ENCODE measurements at places on chromosomes 12 and 14. TPM values are rescaled to one million over a fixed set of nuclear protein-coding genes. Genes with fewer than 3 reads are reported as not detected.

DNA sequence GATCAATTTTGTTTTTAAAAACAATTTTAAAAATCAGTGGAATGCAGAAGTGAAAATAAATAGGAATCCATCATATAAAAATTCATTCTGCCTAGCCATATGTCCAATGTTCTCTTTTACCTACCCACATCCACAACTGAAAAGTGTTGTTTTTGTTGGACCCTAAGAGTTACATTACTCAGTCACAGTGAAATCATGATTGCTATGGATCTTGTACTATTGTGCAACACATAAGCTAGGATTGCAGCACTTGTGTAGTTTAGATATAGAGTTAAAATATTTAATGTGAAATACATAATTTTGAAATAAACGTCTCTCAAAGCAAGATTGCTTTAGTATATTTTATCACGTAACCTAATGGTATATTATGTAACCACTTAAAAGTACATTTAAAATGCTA lies 213.3 kb upstream of the CLEC14A start:
- no peak for DNase-seq

GRCh38 chr12:108728820-108729611 lies 2.3 kb downstream of the CORO1C start:
- no peak for DNase-seq

- DNase-seq, result no peak
These were observed 191.5 kb upstream of the BTG1 start for GRCh38 chr12:92337128-92337527.

PLEKHG7 gene
- 0.50 TPM for polyA plus RNA-seq

GRCh38 chr14:72726444-72726843 lies 167.5 kb downstream of the DPF3 start:
- no peak for DNase-seq

DNA sequence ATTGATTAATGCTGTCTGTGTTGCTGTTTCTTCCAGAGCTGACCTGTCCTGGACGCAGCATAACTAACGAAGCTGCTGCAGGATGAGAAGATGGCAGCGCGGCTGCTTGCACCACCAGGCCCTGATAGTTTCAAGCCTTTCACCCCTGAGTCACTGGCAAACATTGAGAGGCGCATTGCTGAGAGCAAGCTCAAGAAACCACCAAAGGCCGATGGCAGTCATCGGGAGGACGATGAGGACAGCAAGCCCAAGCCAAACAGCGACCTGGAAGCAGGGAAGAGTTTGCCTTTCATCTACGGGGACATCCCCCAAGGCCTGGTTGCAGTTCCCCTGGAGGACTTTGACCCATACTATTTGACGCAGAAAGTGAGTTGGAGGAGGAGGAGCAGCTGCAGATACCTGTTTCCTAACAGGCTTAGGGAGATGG lies 71.7 kb downstream of the SCN8A start:
- DNase-seq, result no peak

DNA sequence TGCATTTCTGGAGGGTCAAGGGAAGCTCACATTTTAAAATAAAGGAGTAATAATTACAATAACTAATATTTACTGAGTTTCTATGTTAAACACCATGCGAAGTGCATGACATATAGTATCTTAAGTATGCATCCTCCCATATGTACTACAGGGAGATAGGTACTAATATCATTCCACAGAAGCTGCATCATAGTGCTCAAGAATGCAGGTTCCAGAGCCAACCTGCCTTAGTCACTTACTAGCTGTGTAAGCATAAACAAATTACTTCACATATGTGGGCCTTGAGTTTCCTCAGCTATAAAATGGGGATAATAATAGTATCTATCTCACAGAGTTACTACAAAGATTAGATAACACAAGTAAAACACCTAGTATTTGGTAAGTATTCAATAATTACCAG lies 18.3 kb downstream of the ARMH4 start:
- DNase-seq, result no peak

DNA sequence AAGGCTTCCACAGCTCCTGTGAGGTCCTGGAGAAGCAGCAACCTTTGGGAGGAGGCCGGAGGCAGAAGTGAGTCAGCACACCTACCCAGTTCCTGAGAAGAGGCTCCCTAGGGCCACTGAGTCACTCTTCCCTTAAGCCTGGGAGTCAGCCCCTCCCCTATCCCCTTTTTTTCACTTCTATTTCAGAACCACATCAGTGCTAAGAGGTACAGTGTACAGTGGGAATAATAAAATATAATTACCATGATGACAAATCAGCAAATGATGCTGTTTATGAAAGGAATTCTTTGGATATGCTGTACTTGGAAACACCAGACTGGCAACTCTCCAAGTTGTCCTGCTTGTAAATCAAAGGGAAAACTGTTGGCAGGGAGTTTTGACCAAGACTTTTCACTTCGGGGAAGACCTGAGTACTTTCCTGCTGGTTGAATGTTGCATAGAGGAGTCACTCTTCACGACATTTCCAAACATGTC lies 7.8 kb upstream of the TBPL2 start:
- DNase-seq, result no peak

DNA sequence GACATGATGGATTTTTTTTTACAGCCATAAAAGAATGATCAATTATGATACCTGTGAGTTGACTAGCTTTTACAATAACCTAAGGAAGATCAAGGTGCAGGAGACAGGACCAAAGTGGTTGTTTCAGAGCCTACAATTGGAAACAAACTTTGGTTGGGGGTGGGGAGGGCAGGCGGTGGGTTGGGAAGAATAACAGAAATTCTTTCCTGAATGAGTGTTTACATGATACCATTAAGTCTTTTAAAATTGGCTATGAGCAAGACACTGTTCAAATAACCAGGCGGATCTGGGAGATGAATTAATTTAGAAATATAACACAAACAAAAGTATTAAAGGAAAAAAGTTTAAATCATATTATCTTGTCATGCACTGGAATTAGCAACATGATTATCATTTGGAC lies 7.2 kb downstream of the NFYB start:
- no peak for DNase-seq

TSPAN8 gene
- polyA plus RNA-seq, result 23.8 TPM

FSCB gene
- polyA plus RNA-seq, result not detected

TSPAN11 gene
- polyA plus RNA-seq, result 4.2 TPM
